ENCODE measurements at places on chromosomes 11 and 22.

GRCh38 chr11:10291801-10292638 lies 2.0 kb downstream of the SBF2 start:
- no peak for DNase-seq

DNA sequence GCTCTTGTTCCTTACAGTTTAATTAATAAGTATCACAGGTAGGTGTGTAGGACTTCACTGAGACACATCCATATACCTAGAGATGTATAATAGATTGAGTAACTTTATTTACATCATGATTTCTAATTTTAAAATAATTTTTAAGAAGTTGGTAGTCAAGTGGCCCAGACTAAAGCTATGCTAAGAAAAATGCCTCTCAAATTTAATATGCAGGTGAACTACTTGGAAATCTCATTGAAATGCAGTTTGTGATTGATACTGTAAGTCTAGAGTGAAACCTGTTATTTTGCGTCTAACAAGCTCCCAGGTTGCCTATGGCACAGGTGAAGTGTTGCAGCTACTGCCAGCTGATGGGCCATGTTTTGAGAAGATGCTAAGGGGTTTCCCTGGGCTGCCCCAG lies at the start of gene OOSP4B:
TSS of gene OOSP4B (plus strand) at position 301 of the 400 bp plus-strand sequence.
- no peak for DNase-seq

DNA sequence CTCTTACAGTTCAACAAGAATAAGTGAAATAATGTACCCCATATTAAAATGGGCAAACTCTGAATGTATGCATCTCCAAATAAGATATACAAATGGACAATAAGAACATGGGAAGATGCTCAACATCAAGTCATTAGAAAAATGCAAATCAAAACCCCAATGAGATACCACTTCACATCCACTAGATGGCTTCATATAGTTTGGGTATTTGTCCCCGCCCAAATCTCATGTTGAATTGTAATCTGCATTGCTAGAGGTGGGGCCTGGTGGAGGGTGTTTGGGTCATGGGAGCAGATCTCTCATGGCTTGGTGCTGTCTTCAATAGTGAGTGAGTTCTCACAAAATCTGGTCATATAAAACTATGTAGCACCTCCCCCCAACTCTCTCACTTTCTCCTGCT lies 5.7 kb downstream of the MPZL2 start:
- DNase-seq: no peak

DNA sequence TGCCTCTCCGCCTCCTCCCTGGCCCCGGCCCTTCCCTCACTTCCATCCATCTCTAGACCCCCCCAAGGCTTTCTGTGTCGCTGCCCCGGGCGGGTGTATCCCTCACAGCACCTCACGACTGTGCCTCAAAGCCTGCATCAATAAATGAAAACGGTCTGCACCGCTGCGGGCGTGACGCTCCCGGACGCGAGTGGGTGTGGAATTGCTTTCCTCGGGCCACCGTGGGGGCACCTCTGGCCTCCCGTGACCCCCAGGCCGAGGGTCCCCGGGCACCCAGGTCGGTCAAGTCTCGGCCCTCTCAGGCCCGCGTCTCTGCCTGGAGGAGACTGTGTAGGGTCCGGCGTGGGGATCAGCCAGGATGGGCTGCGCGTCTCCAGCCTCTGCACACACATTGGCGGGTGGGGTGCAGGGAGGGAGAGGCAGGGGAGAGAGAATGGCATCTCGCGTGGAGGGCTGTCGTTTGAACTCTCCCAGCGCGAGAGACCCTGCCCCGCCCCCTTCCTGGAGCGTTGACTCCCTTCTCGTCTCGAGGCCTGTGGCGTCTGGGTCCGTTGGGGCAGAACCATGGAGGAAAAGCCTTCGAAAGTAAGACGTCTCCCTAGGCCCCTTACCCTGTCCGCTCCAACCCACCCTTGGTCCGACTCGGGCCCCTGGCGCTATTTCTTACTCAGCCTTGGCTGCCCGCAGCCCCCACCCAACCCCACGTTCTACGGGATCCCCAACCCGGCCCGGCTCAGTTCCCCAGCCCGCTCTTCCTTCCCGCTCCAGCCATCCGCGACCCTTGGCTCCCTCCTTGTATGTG lies at the start of gene CATSPERZ:
TSS of gene CATSPERZ (plus strand) at position 512 of the 802 bp plus-strand sequence. CDS start at position 565, 53 bp downstream.
- no peak for DNase-seq

GRCh38 chr11:110377434-110377833 lies 52.3 kb upstream of the FDX1 start:
- DNase-seq: no peak

DNA sequence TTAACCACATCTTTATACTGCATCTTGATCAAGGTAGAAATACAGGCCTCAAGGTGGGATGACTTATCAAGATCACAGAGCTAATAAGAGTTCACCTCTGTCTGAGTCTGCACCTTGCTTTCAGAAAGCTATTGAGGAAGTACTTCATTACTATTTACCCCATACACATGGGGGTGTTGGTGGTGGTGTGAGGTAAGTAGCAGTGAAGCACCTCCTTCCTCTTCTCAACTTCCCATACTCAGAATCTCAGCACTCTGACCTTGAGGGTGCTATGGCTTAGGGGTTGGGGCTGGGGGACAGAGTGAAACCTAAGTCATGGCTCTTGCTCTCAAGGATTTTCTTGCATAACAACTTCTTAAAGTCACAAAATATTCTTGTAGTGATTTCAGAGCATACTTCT lies 56.9 kb downstream of the ME3 start:
- no peak for DNase-seq

GRCh38 chr11:57646194-57646798 lies 3.4 kb downstream of the YPEL4 start:
- DNase-seq: no peak

DNA sequence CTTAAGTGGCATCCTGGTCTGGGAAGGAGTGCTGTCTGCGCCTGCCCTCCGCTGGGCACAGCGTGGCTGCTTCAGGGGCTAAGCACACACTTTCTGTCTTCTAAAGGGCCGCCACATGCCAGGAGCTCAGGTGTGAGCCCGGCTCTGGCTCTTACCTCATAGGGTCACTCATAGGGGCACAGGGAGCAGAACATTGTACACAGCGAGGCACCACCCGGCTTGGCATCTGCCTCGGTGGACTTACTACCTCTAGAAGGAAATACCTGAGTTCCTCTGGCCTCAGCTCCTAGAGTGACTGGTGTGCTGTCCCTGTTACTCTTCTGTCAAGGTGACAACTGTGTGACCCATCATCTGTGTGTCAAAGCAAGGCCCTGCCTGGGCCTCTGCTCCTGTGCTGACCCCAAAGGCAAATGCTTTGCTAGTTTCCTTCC lies 13.4 kb downstream of the NEAT1 start:
- no peak for DNase-seq

GRCh38 chr22:22911327-22912134 lies 23.9 kb downstream of the IGLL5 start:
- no peak for DNase-seq

DNA sequence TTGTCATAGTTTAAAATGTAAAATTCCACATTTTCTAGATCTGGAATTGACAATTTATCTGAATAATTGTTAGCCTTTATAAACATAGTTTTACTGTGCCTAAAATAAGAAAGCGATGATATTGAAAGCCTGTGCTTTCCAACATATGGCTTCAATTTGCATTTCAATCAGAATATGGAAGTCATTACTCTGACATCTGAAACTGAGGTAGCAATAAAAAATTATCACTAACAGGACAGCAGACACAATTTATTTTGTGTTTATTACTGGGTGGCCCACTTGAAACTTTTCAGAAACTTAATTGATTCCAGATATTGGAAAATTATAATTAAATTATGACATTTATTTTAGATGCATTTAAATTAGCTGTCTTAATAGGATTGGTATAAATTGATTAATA lies 78.5 kb downstream of the TMEM135 start:
- no peak for DNase-seq

DNA sequence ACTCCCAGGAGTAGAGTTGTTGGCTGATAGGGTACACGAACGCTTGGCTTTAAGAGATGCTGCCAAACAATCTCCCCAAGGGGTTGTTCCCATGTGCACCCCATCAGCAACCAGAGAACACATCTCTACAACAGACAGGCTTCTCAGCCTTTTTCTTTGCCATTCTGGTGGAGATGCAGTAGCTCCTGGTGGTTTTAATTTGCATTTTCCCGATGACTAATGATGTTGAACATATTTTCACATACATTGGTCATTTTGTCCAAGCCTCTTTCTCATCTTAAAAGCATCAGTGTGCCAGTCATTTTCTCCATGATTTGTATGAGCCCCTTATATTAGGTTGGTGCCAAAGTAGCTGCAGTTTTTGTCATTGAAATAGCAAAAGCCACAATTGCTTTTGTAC lies 21.8 kb downstream of the DHCR7 start:
- DNase-seq: no peak

DNA sequence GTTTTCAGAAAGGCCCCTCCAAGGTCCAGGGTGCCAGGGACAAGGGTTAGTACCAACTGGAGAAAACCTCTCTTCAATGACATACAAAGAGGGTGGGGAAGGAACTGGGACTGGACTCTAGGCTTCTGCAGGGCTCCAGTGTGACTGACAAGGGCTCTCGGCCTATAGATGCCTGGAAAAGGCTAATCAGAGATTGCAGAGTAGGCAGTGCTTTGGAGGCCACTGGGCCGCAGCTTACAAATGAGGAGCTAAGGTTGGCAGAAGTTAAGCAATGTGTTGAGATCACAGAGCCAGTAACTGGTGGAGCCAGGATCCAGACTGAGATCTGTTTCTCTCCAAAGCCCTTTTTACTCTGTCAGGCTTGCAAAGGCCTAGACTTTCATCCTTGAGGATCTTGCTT lies 7.4 kb upstream of the DGKZ start:
- DNase-seq: no peak

DNA sequence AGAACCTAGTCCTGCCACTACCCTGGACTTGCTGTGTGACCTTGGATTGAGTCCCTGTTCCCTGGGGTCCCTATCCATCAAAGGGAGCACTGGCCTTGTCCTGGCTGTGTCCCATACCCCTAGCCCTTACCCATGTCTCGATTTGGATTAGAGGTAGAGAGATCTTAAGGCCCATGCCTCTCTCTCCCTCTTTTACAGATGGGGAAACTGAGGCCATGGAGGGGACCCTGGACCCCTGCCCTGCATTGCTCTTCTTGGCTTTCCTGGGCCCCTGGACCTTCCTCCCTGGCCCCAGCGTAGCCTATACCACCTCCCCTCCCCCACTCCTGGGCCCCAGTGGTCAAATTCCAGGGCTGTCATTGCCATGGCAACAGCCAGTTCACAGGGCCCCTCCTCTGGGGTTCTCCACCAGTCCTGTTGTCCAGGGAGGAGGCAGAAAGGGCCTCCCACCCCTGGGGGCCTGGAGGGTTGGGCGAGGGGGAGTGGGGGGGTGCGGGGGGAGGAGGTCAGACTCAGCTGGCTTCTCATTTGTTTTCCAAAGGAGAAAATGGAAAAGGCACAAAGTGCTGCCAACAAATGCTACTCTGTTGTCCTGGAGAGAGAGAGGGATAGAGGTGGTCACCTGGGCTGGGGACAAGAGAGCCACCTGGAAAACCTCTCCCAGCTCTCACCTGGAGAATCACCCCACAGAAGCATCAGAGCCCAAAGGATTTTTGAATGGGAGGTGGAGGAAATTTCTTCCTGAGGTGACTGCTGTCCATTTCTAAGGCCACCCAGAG lies 23.3 kb downstream of the ARHGEF17 start:
- DNase-seq: no peak

DNA sequence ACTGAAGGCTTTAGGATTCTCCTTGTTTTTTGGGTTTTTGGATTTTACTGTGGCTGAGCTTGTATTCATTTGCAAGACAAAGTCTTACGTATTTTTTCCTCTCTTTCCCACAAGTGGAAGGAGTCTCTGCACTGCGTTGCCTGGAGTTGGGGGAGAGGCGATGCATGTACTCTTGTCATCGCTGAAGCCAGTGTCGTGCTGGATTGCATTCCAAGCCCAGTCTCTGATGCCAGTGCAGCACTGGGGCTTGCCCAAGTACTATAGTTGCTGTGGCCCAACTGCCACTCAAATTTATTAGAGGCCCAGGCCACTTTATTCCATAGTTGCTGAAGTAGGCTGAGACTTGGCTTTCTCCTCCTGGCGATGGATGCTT lies 230.2 kb downstream of the DYNC2H1 start:
- DNase-seq: no peak

- no peak for DNase-seq
These were observed 1147.1 kb upstream of the TENM4 start for GRCh38 chr11:80587906-80588305.

DNA sequence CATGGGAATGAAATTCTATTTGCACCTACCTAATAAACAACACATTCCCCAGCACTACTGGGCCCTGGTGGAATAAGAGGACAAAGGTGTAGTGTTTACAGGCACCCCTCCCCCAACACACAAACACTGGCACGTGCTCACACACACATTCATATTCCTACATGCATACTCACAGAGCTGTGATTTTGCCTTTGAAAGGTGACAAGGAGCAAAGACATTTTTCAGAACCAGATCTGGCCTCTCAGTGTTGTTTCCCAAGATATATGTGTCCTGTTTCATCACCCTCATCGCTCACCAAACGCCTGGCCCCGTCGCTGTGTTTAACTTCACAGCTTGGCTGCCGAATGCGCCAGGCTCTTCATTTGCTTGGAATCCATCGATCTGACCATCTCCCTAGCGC lies 292.6 kb downstream of the NTM start:
- no peak for DNase-seq

GRCh38 chr11:63762654-63763495 lies 5.7 kb downstream of the ZFTA start:
- no peak for DNase-seq

GRCh38 chr11:68325907-68326220 lies 13.5 kb downstream of the LRP5 start:
- DNase-seq: no peak

DNA sequence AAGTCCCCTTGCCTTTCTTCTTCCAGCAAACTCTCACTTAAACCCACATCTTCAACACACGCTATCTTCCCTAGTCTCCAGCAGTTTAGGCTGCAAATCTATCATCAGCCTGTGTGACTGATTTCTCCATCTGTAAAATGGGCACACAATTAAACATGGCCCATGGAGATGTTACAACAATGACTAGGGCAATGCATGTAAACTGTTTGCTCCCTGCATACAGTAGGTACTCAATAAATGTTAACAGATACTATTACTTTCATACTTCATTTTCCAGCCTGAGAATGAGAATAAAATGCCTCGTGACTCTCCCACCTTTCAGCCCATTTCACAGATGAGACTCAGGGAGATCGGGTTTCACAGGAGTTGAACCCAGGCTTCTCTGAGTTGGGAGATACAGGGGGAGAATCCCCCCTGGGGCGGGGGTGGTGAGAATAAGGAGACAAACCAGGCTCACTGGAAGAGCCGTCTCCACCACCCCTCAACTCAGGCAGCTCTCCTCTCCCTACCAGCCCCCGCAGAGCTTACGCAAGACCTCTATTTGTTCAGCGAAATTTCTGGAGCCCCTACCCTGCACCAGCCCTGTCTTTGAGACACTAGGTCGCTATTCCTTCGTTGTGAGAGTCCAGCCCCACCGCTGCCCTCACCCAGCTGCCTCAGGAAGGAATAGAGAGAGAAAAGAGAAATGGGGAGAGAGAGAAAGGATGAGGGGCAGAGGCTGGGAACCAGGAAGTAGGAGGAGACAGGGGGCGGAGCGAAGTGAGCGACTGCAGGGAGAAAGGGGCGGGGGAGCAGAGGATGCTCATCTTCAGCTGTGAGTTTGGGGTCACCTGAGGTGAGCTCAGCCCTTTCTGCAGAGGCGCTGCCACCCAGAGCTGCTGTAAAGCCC lies 42.1 kb upstream of the KLHL35 start:
- no peak for DNase-seq

Data from hypothalamus (tissue), 51 donors.